ENCODE measurements at places on chromosomes 2 and 18. TPM values are rescaled to one million over a fixed set of nuclear protein-coding genes. Genes with fewer than 3 reads are reported as not detected.

- no peak for DNase-seq
These were observed 95.8 kb downstream of the SPP2 start for GRCh38 chr2:234146087-234146826.

The SOWAHC gene
- total RNA-seq = 44.0 TPM

- peak; percentile 64 for DNase-seq
These were observed 45.5 kb downstream of the CDC42EP3 start for GRCh38 chr2:37625796-37626571.

DNA sequence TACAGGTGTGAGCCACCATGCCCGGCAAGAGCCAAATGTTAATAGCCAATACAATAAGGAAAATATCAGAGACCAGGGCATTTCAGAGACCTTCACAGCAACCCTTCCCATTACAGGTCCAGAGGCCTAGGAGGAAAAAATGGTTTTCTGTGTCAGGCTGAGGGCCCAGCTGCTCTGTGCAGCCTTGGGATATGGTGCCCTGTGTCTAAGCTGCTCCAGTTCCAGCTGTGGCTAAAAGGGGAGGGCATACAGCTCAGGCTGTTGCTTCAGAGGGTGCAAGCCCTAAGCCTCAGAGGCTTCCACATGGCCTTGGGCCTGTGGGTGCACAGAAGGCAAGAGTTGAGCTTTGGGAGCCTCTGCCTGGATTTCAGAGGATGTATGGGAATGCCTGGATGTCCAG lies 20.1 kb upstream of the CCDC195 start:
- DNase-seq = no peak

The GCA gene
- 29.1 TPM for total RNA-seq

The ADAM23 gene
- 1.4 TPM for total RNA-seq

All from mucosa of descending colon (tissue), 3 donors.